ENCODE measurements at places on chromosomes 5 and 9.

GRCh38 chr5:38636626-38637025 lies 80.2 kb upstream of the LIFR start:
- no peak for DNase-seq

DNA sequence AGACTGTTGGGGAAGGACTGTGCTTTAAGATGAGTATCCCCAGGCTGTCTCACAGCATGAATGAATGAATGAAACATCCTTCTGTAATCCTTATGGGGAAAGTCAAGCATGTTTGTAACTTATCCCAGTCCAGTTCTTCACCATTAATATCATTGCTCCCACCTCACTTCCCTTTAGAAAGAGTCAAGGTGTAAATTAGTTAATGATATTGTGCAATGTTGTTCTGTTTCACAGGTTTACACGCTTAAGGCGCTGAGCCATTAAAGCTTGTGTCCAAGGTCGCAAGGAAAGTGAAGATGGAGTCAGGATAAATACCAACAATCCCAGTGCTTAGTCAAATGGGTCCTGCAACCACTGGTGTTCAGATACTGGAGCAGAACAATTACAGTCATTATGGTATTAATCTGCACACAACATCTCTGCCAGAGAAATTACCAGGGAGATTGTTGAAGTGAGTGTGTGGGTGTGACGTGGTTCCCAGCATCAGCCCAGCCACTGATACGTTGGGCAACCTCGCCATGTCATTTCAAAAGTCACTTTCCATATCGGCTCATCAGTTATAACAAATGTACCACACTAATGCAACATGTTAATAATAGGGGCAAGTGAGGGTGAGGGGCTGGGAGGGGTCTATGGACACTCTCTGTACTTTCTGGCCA lies 1.5 kb upstream of the MYO10 start:
- no peak for DNase-seq

DNA sequence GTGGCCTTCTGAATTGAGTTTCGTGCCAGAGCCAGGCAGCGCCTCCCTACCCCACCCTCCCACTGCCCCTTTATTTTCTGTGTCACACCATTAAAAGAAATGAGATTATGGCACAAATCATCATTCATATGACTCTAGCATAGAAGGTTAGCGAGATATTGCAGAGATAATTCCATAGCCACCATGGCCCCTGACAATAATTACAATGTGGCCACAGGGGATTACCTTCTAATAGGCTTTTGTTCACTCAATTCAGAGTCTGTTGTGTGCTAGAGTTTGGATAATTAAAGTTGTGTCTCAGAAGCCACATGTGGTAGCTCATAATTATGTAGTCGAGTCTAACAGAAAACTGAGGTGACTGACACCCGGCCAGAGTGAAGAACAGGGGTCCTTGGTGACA lies 428.1 kb downstream of the ARHGEF28 start:
- no peak for DNase-seq

- DNase-seq = no peak
Measured at GRCh38 chr5:56064984-56065383, 70.2 kb upstream of the IL6ST start.

GRCh38 chr9:8531826-8532415 lies 732.3 kb upstream of the DMAC1 start:
- DNase-seq = no peak

- no peak for DNase-seq
Measured at GRCh38 chr5:11139217-11139865, 378.3 kb upstream of the DAP start.

DNA sequence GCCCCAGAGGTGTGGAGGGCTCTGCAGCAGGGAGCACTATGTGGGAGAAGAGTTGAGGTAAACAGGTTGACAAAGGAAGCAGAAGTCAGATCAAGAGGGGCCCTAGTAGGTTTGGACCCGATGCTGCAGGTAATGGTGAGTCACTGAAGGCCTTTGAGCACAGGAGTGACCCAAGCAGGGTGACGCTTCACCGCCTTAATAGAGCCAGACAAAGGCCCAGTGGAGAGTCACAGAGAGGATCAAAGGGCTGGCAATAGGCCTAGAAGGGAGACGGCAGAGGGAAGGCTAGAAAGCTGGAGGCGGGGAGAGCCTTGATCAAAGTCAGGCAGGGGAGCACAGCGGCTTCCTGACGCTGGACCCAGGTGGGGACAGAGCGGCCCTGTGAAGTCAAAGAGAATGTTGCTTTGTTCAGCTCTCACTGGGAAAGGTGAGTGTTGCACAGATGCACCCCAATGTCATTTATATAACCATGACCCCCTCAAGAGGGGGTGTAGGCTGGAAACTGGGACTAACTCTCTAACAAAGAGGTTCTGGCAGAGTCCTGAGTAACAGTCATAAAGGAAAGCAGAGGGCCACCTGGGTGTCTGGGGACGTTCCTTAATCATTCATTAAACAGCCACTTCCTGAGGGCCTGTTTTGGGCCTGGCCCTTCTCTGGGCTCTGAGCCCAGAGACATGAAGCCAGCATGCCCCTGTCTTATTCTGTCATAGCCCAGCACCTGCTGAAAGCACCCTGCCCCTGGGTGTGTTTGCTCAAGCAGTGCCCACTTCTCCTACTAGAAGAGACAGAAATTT lies 9.8 kb upstream of the CPLX2 start:
- DNase-seq = no peak

GRCh38 chr5:102969641-102970040 lies 150.3 kb downstream of the GIN1 start:
- DNase-seq = no peak

DNA sequence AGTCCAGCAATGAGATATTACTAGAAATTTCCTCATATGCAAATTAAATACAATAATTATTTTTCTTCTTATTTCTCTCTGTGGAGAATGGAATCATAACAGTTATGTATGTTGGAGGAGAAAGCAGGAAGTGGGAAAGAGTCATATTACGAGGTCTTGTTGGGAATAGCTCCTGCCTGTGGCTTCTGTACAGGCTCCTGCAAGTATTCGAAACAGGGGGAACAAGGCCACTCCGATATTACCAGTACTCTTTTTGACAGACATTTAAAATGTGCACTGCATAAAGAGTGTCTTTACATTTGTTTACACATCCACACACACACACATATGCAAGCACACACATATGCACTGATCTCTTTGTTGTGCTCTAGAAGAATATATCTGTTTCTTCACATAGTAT lies 812.0 kb upstream of the ZNF608 start:
- peak; percentile 20 for DNase-seq

GRCh38 chr9:33952066-33952465 lies 96.6 kb downstream of the UBAP2 start:
- peak; percentile 5 for DNase-seq
